ENCODE measurements at places on chromosomes 6 and 20.

DNA sequence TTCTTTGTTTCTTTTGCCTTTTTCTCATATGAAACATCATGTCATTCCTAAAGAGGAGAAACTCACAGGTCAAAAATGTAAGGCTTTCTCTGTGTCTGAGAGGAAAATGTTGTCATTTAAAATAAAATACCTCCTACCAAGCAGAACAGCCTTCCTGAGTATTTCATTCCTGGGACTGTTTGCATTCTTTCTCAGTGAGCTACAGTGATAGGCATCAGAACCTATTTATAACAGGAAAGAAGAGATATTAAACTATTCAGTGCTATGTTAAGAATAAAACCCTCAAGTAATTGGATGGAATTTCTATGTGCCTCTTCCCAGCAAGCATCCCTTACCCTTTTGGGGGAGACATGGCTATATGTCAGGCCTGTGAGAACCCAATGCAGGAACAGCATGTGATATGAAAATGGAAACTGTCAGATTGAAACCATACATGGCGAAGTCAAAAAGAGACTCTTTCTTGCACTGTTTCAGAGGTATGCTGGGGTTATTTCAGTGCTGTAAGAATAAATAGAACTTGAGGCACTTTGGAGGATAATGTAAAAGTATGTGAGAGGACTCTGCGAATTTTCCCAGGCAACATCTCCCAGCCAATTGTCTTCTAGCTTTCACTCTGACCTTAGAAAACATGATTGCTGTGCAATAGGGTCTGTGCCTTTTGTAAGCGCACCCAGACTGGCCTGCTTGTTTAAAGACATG lies 133.8 kb upstream of the CCN2 start:
- no peak for DNase-seq

DNA sequence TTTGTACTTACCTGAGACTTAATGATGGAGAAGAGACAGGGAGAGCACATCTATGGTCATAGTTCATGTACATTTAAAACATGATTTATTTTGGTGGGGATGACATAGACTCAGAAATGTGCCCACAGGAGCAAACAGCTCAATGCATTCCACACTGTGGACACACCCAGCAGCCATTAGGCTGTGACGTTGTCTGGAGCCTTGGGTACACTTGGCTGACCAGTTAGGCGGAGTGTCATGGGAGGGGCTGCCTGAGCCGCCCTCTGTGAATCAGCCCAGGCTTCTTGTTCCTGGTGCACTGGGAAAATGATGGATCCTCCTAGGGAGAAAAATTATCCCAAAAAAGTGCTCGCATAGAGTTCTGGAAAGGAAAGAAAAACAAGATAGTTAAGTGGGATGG lies 231.0 kb upstream of the GMDS start:
- DNase-seq, result no peak

DNA sequence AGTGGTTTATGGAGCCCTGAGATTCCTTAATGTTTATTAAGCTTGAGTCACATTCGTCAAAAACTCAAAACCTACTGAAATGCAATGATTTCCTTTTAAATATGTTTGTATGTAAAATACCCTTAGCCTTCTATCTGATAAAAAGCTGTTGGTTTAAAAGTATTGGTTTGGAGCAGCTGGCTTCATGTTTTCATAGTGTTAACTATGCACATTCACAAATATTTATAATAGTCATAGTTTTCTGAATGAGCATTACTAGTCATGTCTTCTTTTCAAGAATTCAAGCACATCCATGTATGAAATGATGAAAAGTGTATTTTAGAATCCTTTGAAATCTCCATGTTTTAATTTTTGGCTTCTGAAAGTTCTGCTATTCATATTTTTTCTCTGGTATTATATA lies 558.6 kb downstream of the UTRN start:
- DNase-seq, result no peak

GRCh38 chr20:63652192-63652980 lies 838 bp downstream of the STMN3 start:
- DNase-seq, result no peak

DNA sequence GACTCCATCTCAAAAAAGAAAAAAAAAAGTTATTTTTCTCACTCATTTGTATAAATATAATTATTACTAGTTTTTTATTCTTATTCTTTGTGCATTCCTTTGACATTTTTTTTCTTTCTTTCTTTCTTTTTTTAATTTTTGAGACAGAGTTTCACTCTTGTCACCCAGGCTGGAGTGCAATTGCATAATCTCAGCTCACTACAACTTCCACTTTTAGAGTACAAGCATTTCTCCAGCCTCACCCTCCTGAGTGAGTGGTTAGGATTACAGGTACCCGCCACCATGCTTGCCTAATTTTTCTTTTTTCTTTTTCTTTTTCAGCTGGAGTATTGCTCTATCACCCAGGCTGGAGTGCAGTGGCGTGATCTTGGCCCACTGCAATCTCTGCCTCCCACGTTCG lies 51.4 kb upstream of the JARID2 start:
- DNase-seq, result no peak
